ENCODE measurements at places on chromosomes 3 and 15. TPM values are rescaled to one million over a fixed set of nuclear protein-coding genes. Genes with fewer than 3 reads are reported as not detected.
A peak's percentile ranks its signal among the peaks of the same experiment; 100 is the strongest.

DNA sequence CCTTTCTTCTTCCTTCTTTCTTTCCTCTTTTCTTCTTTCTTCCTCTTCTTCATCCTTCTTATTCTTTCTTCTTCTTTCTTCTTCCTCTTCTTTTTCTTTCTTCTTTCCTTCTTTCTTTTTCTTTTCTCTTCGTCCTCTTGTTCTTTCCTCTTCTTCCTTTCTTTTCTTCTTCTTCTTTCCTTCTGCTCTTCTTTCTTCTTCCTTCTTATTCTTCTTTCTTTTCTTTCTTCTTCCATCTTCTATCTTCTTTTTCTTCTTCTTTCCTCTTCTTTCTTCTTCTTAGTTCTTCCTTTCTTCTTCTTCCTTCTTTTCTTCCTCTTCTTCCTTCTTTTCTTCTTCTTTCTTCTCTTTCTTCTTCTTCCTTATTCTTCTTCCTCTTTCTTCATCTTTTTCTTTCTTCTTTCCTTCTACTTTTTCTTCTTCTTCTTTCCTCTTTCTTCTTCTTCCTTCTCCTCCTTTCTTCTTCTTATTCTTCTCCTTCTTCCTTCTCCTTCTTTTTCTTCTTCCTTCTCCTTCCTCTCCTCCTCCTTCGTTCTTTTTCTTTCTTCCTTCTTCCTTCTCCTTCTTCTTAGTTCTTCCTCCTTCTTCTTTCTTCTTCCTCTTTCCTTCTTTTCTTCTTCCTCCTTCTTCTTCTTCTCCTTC, 37.8 kb downstream of the SPG21 start:
- no peak for DNase-seq

GOLGB1 gene
- 34.9 TPM for total RNA-seq

DNA sequence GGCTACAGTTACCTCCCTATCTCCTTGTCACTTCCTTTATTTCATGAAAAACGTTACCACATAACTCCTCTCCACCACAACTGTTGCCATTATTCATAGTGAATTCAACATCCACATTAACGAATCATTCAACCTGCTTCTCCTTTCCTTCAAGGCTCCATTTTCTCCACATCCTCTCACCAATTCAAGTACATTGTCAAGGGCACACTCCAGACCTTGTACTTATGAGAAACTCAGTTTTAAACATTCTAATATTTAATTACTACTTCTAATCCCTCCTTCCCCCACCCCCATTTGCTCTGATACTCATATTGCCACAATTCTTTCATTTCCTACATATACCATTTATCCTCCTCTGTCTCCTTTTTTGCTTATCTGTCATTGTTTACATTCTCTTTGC, 871.2 kb downstream of the TUSC7 start:
- DNase-seq = no peak

GRCh38 chr3:113210604-113211329, 590 bp upstream of the BOC start:
- DNase-seq = no peak

SERINC4 gene
- total RNA-seq = 0.05 TPM

DNA sequence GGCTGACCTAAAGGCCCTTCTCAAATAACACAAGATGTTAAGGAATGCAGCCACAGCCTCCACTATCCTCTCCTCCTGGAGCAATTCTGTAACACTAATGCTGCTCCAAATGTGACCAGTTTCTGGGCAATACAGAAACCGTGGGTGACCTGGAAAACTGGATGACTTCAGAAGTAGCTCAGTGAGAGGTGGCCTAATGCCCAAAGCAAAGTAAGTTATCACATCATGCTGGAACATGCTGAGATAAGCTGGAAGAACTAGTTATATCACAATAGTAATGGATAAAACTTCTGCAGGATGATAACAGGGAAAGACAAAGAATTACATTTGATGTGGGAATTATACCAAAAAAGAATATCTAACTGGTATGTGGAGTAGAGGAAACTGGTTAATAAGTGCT, 72.0 kb downstream of the DHX30 start:
- no peak for DNase-seq

TAGLN3 gene
- total RNA-seq = 19.1 TPM

- no peak for DNase-seq
Measured at GRCh38 chr15:70519616-70520015, 243.7 kb downstream of the UACA start.

GRCh38 chr3:13040361-13041074, 32.7 kb downstream of the IQSEC1 start:
- no peak for DNase-seq

KIF9 gene
- total RNA-seq = 19.8 TPM

DNA sequence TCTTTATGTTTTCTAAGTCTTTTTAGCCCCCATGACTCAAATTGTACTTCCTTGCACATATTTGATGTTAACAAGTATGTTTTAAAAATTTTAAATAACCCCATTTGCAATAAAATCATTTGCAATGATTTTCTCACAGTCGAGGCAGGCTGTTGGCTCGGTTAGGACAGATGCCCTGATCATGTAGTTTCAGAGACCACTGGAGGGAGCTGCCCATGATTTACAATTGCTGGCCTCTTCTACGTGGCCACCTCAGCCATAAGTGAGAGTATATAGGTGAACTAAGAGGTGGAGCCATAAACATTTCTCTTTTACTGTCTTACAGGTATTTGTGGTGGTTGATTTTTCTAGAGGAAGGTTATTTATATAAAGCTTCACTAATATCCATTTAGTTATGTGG, 1.7 kb downstream of the DTWD1 start:
- DNase-seq = no peak

DNA sequence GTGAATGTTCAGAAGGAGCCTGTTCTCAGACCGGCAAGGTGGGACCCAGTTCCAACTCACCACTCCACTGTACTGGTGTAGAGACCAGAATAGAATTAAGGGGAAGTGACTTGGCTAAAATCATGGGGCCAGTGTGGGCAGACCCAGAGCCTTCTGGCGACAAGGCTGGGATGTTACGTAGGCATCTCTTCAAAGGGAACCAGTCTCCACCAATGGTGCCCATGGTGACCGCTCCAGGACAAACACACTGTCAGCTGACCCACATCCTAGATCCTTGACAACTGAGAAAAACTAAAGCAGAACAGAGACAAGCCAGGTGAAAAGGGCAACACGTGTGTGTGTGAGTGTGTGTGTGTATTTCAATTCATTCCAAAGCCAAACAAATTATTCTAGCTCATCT, 321.7 kb upstream of the FRG2C start:
- no peak for DNase-seq

DNA sequence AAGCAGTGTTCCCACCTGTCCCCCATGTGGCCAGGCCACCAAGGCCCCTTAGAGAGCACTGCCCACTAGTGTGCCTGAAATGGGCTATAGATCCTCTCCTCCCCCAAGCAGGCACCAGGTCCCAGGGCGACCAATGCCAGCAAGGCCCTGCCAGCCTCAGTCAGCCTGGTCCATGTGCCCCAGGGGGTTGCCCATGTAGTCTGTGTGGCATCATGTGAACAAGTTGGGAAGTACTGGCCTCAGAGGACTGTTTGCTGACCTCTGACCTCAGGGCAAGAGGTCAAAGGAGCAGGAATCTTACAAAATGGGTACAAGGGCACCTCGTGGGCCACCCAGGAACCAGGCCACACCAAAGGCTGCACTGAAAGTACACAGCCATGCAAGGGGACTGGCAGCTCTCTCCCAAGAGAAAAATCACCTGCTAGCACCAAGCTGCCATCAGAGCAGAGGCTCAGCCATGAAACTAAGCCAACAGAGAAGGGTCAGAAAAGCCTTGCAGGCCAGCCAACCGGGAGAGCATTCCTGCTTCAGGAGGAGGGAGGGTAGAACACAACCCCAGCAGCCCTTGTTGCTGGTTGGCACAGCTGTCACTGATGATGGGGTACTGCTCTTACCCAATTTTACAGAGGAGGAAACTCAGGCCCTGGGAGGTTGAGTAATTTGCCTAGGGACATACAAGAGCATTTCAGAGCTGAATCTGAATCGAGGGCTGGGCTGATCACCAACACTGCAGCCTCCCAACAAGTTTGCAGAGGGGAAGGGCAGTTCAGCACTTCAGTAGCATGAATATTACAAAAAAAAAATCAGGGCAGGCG, 5.2 kb upstream of the FURIN start:
- peak; percentile 48 for DNase-seq

DNA sequence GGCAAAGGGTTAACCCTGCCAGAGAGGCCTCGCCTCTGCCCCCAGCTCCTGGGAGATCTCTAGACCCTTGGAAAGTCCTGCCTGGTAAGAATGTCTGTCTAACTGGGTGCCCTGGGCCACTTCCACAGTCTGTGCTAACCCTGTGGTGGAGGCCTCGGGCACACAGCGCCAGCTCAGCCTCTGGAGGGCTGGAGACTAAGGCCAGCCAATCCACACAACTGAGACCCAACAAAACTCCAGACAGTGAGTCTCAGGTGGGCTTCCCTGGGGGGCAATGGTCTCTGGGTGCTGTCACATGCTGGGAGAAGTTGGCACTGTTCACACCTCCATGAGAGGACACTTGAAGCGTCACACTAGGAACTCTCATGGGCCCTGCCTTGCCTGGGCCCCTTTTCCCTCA, 19.5 kb downstream of the ZXDC start:
- DNase-seq = no peak

TGM5 gene
- total RNA-seq = 0.25 TPM

UBA7 gene
- total RNA-seq = 24.8 TPM

POPDC2 gene
- 0.40 TPM for total RNA-seq

INKA1 gene
- total RNA-seq = 0.17 TPM

GRCh38 chr15:57427367-57427821, 51.1 kb downstream of the CGNL1 start:
- peak; percentile 72 for DNase-seq

IP6K1 gene
- total RNA-seq = 78.5 TPM

GRCh38 chr3:171055336-171056178, 29.0 kb upstream of the SLC2A2 start:
- peak; percentile 93 for DNase-seq

GRCh38 chr15:69457304-69458280, 5.0 kb downstream of the RPLP1 start:
- no peak for DNase-seq

DNA sequence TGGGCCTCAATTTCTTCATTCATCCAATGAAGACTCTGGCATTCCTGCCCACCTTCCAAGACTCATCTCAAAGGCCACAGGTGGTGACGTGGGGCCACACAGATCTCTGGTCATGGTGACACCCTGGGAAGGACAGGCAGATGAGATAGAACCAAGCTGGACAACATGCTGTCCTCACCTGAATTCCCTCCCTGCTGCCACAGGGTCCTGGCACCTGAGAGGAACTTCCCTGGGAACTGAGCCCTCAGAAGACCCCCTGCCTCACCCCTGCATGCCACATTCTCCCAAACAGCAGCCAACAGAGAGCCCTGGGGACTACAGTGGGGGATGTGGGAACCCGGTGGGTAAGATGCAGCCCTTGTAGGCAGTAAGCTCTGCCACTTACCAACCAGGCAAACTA, 10.7 kb downstream of the KLF15 start:
- no peak for DNase-seq

- no peak for DNase-seq
Measured at GRCh38 chr3:129482721-129483120, 42.7 kb downstream of the IFT122 start.

DNA sequence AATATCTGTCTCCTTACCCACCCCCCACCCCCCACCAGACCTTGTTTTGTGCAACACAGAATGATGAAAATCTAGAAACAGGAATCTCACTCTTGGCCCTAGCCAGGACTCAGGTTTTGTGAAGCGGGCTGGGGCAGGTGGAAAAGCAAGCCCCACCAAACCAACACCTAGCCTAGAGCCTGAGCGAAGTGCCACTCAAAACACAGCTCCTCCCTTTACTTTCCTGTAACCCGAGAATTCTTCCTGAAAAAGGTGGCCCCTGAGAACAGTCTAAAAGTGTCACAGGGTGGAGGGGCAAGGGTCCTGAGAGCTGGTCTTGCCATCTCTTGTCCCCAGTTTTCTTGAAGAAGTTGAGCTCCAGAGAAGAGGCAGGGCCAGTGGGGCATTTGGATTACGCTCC, 17.4 kb upstream of the RPUSD3 start:
- no peak for DNase-seq

- DNase-seq = no peak
Measured at GRCh38 chr3:46901591-46902187, 24.2 kb downstream of the PTH1R start.

GRCh38 chr3:11523572-11524101, 120.1 kb downstream of the VGLL4 start:
- no peak for DNase-seq

TEX55 gene
- total RNA-seq = not detected

MB21D2 gene
- total RNA-seq = 13.9 TPM

DNA sequence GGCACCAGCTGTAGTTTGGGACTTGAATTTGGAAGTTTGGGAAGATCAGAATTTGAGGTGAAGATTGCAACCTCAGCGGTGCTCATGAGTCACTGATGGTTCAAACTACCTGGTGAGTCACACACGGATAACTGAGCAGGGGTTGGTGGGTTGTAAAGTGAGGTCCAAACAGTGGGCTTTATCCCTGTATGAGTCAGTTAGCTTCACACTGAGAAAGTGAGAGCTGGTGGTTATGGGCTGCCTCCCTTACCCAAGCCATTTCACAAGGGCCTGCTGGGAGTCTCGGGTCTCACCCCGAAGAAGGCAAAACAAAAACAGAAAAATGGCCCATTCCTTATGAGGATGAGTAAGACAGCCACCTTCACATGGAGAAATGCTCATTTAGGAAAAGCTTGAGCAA, 77.0 kb downstream of the ITGA11 start:
- DNase-seq = peak; percentile 99

GRCh38 chr15:59991834-59992233, 12.3 kb upstream of the FOXB1 start:
- DNase-seq = no peak

SCN11A gene
- total RNA-seq = under 0.01 TPM

CERS3 gene
- not detected for total RNA-seq

DNA sequence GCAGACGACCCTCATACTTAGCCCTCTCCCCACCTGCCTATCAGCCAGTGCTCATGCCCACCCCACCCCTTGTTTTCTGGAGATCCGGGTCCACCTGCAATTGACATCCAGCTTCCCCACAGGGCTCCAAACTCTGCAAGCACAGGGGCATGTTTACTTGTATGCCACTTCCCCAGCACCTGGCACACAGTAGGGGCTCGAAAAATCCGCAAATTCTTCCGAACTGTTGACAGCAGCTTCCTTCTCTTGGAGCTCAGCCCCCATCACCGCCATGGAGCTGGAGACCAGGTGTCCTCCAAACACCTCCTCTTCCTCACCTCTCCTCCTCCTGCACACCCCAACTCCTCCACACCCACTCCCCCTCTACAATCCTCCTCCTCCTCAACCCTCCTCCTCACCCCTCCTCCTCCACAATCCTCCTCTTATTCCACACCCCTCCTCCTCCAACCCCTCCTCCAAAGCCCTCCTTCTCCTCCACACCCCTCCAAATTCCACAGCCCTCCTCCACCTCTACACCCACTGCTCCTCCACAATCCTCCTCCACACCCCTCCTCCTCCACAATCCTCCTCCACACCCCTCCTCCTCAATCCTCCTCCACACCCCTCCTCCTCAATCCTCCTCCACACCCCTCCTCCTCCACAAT, 70.4 kb upstream of the BLM start:
- no peak for DNase-seq

LCTL gene
- 0.50 TPM for total RNA-seq

DNA sequence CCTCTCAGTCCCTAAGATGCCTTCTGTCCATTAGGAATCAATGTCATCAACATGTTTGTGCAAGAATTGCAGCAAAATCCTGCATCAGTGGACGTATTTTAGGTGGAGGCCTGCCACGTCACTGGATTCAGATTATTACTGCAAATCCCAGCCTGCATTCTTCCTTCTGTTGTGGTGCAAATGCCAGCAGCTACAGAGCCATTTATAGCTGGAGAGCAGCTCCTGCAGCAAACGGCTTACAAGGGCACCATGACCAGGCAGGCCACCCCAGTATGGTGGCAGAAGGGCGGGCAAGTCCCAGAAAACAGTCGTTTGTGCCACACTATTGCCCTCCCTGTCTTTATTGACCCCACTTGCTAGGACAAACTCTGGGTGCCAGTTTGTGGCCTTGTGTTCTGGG, 74.7 kb downstream of the SNRK start:
- DNase-seq = no peak

Data from renal cortical epithelial cell (primary cell).